Renal pelvis (tissue), 12 donors: ENCODE measurements at places on chromosomes 7 and 10.

GRCh38 chr7:152403726-152404125 lies 32.1 kb downstream of the KMT2C start:
- DNase-seq = no peak

DNA sequence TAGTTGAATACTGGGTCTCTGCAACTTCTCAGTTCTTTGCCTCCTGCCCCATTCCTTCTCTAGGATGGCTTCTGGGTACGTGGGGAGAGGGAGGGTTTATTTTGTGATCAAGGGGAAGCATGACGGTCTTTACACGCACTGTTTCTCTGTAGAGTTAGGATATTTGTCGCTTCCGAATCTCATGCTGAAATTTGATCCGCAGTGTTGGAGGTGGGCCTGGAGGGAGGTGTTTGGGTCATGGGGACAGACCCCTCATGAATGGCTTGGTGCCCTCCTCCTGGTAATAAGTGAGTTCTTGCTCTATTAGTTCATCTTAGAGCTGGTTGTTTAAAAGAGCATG lies 311.2 kb downstream of the GALNT17 start:
- peak; percentile 15 for DNase-seq

GRCh38 chr10:69439813-69440506 lies 11.3 kb upstream of the TSPAN15 start:
- no peak for DNase-seq

DNA sequence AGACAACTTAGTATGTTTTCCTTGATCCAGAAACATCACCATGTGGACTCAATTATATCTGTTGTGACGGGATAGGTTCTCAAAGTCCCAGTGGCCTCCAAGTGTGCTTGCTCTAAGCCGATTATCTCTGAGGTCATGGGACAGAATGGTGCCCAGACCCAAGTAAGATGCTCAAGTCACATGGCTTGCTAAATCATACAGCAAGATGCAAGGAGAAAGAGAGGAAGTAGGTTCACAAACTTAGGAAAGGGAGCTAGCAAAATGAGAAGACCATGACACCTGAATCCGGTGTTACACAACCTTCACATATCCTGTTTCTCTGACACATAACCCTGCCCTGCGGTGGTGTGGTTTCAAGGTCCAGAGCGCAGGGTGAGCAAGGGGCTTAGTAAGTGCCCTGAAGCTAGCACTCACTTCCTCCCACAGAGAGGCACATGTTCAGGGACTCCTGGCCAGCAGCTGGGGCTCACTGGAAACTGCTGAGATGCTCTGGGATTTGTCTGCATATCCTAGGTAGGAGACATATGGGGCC lies 590.9 kb upstream of the ANKRD30A start:
- DNase-seq = no peak

- no peak for DNase-seq
These were observed 395.7 kb upstream of the NRG3 start for GRCh38 chr10:81479316-81479715.

DNA sequence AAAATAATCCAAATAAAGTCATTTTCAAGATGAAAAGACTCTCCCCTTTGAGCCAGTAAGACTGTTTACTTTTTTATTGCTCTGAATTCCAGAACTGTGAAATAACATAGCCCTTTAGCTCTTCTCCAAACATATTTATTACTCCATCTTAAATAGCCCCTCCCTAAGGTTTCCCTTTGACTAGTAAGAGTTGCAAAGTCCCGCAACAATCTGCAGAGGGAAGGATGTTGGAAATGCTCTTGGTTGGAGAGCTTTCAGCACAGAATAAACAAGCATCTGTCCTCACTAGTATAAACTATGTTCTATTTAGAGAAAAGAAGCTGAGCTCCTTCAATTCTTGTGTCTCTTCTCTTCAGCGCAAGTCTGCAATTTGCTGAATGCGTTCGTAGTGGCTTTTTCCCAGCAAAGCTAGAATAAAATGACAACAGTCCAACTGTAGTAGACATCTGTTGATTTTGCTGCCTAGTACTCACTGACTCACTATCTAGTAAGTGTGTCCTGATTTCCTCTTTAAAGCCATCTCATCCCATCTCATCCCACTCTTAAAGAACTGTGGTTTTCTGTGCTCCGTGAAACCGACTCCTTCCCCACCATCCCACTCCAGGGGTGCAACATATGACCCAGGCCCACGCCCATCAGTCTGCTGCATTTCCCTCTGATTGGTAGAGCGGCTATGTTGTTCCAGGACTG lies 104.0 kb downstream of the FAM107B start:
- peak; percentile 64 for DNase-seq

DNA sequence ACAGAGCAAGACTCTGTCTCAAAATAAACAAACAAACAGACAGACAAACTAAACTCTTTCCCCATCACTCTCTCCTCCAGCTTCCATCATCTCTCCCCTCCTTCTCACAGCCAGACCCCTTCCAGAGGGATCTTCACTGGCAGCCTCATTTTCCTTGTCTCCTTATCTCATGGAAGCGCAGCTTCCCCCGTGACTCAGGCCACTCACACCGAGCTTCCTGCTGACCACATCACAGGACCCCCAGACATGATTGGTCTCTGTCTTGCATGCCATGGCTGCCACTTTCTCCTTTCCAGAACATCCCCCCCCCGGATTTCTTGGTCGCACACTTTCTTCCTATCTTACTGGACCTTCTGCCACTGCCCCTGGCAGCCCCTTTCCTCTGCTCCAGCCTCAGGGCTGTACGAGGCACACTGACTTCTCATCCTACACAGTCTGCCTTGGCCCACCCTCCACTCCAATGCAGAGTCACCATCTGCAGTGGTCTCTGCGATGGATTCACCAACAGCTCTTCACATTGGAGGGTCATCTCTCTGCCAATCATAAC lies 4.9 kb upstream of the INSIG1 start:
- DNase-seq = no peak

DNA sequence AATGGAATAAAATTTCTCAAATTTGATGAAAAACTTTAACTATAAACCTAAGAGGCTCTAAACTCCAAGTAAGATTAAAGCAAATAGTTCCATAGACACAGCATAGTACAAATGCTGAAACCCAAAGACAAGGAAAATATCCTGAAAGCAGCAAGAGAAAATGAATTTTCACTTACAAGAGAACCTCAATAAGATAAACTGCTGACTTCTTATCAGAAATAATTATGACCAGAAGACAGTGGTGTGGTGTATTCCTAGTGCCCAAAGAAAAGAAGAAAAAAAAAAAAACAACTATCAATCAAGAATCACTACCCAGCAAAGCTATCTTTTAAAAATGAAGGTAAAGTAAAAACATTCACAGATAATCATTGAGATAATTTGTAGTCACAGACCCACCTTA lies 106.3 kb downstream of the DYNC1I1 start:
- no peak for DNase-seq

GRCh38 chr10:25220156-25220555 lies 45.4 kb downstream of the GPR158 start:
- no peak for DNase-seq

- DNase-seq = no peak
These were observed 26.3 kb upstream of the TNKS2 start for GRCh38 chr10:91771907-91772306.

GRCh38 chr7:43395351-43395750 lies 187.6 kb upstream of the STK17A start:
- DNase-seq = no peak

GRCh38 chr7:85341121-85341520 lies 154.3 kb upstream of the SEMA3D start:
- no peak for DNase-seq

DNA sequence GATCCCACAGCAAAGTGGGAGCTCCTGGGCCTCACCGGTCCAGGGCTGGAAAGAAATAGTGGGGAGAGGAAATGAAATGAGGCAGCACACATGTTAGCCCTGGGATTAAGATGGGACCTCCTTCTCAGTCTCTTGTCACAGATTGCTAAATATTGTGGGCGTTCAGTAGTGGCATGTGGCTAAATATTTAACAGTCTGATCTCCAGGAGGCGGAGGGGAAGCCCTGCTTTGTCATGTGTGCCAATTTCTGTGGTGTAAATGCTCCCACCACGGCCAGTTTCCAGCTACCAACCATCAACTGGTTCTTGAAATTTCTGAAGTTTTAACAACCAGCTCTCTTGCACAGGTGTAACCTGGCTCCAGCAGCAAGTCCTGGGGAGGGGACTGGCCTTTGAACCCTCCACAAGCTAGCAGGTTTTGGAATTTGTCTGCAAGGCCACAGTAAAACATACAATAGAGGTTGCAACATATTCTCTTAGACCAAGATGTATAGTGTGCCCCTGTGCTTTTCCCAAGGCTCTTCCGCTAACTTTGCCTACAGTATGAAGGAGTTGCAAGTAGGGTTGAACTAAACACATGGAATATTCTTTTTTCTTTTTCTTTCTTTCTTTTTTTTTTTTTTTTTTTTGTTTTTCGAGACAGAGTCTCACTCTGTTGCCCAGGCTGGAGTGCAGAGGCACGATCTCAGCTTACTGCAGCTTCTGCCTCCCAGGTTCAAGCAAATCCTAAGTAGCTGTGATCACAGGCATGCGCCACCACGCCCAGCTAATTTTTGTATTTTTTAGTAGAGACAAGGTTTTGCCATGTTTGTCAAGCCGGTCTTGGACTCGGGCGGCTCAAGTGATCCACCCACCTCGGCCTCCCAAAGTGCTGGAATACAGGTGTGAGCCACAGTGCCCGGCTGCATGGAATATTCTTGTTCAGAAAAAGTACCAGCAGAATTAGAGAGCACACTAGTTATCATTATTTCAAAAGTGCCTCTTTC lies 103.1 kb upstream of the PCBD1 start:
- DNase-seq = no peak

DNA sequence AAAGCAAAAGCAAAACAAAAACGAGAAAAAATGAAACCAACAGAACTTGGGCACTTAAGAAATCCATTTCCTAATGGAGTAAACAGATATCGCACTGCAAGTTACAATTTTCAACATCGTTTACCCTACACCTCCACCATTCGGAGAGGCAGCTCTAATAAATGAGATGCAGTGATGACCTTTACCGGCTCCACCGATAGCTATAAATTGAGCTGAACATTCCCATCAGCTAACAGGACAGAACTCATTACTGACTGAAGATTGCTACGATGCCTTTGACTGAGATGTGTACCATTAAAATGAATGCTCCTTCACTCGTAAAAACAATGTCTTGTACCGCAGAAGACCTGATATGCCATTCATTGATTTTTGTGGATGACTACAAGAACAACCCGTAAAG lies 465.6 kb downstream of the DPP6 start:
- no peak for DNase-seq

- DNase-seq = no peak
These were observed 84.0 kb downstream of the PTPN20 start for GRCh38 chr10:46995234-46995633.

DNA sequence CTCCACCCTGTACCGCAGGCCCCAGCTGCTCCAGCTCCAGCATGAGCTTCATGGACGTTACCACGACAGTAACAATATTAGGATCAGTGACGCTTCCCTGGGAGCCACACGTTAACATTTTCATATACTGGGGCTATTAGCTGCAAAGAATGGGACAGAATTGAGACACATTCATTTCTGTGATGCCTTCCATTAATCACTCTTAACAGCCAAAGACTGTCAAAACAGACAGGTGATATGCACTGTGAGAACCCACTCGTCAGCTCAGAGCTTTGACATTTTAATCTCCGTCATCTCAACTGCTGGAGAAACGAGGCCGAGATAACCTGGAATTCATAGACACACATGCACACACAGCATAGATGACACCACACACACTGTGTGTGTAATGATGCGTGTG lies 408.4 kb upstream of the SHH start:
- DNase-seq = no peak

- DNase-seq = no peak
These were observed 280.2 kb downstream of the GRM8 start for GRCh38 chr7:126972571-126972970.

- peak; percentile 16 for DNase-seq
These were observed 193.5 kb downstream of the MGMT start for GRCh38 chr10:129660569-129660968.

GRCh38 chr7:26321435-26321834 lies 29.8 kb downstream of the SNX10 start:
- DNase-seq = no peak

DNA sequence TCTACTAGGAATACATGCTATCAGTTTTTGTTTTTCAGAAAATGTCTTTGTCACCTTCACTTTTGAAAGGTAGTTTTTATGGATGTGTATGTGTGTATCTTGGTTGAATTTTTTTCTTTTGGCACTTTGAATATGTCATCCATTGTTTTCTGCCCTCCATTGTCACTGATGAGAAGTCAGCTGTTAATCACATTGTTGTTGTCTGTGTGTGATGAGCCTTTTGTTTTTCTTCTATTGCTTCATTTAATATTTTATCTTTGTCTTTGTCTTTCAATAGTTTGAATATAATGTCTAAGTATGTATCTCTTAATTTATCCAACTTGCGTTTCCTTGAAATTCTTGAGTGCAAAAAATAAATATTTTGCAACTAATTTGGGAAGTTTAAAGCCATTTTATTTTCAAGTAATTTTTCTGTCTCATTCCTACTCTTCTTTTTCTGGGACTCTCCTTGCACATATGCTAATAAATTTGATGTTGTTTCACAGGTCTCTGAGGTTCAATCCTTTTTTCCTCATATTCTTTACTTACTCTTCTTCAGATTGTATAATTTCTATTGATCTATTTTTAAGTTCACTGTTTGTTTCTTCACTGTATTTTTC lies 546.9 kb upstream of the GHITM start:
- DNase-seq = no peak

DNA sequence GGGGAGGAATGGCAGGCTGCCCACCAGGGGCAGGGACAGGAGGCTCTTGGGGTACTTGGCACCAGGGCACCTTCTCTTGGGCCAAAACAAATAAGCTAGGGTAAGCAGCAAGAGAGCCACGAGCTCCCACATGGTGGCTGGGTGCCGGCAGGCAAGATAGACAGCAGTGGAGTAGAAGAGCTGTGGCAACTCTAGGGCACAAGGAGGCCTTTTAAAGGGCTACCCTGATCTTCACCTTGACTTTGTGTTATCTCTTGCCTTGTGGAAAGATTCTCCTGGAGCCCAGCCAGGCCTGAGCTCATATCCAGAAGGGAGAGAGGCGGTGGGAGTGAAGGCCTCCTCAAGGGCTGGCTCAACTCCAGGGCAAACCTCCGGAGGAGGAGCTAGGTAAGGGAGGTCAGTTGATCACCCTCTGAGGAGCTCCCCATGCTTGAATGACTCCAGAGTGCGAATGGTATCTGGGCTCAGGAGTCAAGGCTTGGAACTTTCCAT lies at the start of gene CYP17A1:
CYP17A1 (minus strand) TSS at position 184 of the 492 bp plus-strand sequence; CDS start at position 132, 52 bp downstream.
- no peak for DNase-seq

GRCh38 chr10:101986624-101986971 lies 69.4 kb downstream of the ARMH3 start:
- DNase-seq = no peak

- no peak for DNase-seq
These were observed 723.6 kb downstream of the INHBA start for GRCh38 chr7:40979296-40979695.

DNA sequence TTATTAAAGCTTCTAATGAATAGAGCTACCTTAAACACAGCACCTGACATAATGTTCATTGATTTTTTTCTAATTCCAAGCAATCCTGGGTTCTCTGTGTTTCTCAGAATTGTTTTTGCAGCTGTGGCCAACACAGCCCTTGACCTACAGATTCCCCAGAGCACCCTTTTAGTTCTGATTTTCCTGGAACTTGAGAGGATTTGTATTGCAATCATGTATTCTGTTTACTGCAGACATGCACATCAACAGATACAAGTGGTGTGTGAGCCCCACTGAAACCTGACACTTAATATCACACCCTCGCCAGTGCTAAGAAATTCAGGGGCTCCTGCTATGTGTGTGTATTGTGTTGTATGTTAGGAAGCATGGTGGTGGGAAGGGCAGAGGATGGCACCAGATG lies 344.2 kb upstream of the POM121L12 start:
- no peak for DNase-seq

- no peak for DNase-seq
These were observed 470.7 kb upstream of the KLF6 start for GRCh38 chr10:4255751-4256150.
